ENCODE measurements at places on chromosomes 3 and 15.
A peak's percentile ranks its signal among the peaks of the same experiment; 100 is the strongest.

GRCh38 chr3:64331605-64332004, 106.3 kb upstream of the PRICKLE2 start:
- no peak for DNase-seq

GRCh38 chr15:47959617-47960413, 161.0 kb upstream of the SLC24A5 start:
- DNase-seq, result no peak

DNA sequence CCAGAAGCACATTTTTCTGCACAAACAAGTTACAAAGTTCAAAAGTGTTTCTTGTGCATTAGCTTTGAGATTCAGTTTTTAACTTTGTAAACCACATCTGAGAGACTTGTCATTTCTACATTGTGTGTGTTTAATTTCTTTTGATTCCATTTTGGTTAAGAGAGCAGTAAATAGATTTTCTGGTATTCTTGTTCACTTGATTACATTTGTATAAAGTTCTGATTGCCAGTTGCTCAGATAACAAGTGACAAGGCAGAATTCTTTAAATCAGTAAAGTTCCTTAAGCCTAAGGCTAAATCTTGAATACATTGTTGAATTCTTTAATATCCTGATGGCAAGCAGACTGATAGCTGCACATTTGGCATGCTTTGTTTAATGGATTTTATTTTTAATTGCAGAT, 3.1 kb upstream of the FBXO22 start:
- DNase-seq, result no peak

- DNase-seq, result no peak
These were observed 106.7 kb downstream of the ZIC4 start for GRCh38 chr3:147299656-147300055.

DNA sequence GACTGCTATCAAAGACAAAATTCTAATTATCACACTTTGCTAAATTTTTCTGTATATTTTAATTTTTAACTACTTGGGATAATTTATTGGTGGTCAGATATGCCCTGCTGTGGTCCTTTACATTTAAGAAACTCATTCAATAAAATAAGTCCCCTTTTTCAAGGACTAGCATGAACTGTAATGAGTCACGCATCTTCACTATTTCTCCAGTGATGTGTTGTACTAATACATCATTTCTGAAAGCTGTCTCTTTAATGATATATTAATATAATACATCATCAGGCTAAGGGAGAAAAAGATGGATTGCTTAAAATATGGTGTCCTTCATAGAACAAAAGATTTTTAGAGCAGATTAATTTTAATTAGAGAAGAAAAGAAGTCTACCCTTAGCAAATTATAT, 901.4 kb downstream of the DIPK2A start:
- no peak for DNase-seq

DNA sequence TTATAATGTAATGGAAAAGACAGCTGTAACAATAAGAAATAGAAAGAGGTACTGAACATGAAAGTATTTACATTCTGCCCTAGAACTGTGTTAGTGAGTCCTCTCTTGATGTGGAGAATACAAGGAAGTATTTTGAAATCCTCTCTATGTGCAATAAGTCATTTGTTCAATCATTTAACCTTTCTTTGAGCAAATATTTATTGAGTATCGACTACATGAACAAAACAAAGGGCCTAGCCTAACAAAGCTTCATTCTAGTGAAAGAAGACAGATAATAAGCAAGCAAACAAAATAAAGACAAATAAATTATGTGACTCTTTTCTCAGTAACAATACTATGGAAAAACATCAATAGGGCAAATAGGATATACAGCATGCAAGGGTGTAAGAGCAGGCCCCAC, 354.9 kb upstream of the ATP11B start:
- DNase-seq, result no peak

DNA sequence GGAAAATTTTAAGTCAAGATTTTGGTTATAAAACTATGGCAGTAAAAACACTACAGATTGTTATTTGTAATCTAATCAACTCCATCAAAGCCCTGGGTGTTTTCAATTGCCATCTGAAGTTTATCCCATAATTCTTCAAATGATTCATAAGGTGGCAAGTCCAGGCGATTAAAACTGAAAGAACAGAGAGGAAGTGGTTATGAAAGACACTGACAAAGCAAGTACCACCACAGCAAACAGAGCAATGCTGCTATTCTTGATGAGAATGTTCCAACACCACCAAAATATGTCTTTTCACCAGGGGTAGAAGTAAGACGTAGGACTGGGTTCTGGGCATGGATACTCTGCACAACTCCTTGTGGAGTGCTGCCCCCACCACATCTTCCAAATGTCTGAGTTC, 86.9 kb upstream of the PRTG start:
- no peak for DNase-seq

GRCh38 chr3:165256554-165257065, 60.4 kb upstream of the SLITRK3 start:
- no peak for DNase-seq

GRCh38 chr15:71231758-71232157, 116.5 kb downstream of the THSD4 start:
- no peak for DNase-seq

DNA sequence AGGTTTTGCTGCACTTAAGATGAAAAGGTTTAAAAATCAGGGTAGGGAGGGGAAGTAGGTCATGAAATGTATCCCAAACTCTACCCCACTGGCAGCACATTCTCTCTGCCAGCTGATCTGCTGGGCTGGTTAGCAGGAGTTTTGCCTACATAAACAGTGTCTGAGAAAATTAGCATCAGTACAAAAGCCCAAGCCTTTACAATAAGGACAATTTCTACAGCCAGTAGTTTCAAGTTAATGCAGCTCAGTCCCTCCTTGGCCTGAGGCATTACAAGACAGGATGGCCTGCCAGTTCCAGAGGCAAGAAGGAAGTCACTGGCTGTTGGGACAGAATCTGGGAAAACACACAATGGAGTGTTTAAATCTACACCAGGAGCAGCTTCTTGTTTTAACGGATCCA, 32.8 kb downstream of the NCEH1 start:
- DNase-seq, result no peak

DNA sequence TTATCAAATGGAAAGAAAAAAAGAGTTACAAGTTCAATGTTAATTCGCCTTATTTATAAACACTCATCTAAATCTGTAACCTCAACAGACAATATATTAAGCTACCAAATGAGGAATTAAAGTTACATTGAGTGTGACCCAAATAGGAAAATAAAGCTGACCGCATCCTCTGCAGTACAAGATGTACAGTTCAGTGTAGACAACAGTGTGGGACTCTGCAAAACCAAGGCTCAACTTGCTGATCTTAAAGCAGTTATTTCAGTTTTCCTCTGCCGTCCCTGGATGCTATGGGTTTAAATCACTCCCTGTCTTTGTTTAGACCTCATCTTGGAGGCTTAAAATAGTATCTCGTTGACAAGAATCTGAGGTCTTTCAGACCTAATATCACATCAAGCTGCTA, 458.8 kb downstream of the MECOM start:
- DNase-seq, result no peak

DNA sequence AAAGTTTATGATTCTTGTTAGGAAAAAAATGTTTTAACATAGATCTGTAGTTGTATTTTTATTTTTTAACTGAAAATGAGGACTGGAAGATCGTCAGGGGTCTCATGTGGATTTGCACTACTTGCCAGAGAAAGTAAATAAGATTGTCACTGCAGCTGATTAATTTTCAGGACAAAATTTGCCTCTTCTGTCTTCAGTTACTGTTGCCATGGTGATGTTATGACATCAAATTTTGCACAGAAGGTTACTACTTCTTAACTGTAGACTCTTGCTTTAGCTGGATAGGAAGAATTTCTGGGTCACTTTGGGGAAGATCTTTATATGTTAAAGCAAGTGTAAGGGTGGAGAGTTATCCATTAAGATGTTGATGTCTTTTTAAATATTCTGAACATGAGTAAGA, 82.2 kb upstream of the WDR72 start:
- no peak for DNase-seq

DNA sequence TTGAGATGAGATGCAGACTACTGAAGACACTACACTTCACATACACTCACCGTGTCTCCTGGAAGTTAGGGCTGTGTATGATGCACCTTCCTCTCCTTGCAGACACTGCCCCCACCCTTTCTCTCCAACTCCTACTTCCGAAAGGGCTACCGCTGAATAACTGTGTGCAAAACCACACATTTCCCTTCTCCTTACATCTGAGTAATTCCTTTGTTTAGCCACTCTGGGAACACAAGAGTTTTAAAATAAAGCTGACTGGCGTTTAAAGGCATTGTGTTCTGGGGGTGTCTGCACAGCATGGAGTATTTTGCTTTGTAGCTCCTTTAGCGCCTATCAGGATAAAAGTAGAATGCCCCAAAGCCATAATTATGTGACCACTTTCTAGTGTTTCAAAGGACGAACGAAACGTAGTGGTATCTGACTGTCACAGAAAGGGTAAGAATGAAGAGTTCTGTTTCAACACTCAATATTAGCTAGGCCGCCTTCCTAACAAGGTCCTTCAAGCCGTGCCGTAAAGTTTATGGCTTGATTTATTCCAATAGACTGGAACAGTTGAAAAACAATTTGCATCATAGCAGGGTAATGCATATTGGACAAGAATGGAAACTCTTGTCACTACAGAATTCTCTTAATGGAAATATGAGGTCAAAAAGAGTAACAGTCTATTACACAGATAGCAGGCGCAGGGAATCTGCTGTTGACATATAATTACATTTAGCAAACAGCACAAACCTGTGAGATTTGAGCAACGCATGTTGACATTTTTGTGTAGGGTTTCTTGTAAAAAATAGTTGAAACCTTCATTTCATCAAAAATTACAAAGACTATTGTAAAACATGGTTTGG, 619.9 kb downstream of the FOXP1 start:
- DNase-seq, result no peak

DNA sequence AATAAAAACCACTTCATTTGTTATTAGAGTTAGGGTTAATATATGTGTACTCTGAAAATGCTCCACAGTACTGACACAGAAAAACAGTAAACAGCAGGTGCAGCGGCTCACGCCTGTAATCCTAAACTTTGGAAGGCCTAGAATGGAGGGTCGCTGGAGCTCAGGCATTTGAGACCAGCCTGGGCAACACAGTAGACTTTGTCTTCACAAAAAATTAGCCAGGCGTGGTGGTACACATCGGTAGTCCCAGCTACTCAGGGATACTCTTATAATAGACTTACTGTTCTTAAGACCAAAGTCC, 40.3 kb downstream of the UACA start:
- no peak for DNase-seq

DNA sequence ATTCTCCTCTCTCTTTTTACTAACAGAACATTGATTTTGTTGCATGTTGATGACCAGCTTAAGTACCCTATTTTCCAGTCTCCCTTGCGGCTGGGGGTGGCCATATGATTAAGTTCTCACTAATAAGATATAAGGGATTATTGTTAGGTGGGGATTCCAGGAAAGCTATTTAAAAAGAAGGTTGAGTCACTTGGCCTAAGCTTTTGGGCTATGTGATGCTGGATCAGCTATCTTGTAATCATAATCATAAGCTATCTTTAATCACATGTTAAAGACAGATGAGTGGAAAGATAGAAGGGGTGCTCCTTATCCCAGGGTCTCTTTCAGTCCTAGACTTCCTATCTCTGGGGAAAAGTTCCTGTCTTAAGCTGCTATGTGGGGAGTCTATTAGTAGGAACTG, 59.9 kb downstream of the CGNL1 start:
- DNase-seq, result no peak

DNA sequence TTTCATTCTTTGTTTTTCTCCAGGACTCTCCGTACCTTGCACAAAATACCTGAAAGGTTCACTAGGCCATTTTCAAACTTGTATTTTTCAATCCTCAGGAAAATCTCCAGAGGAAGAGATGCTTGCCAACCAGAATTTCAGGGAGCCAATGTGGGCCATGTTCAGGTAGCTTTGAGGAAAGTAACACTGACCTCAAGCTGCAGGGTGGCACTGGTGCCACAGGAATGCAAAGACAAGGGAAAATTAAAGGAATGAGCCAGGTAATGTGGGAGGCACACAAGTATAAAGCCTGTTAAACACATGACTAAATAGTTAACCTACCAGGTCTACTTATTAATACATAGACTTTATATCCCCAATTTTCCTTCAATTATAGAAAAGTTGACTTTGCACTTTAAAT, 51.9 kb upstream of the GAP43 start:
- DNase-seq, result no peak

GRCh38 chr3:107524326-107524840, 1.6 kb downstream of the BBX start:
- DNase-seq, result peak; percentile 40

- no peak for DNase-seq
These were observed 162.1 kb downstream of the FOXP1 start for GRCh38 chr3:71421475-71421819.

- DNase-seq, result no peak
These were observed 4.8 kb downstream of the VWA5B2 start for GRCh38 chr3:184234224-184234623.

GRCh38 chr3:170869239-170869590, 780 bp downstream of the RPL22L1 start:
- no peak for DNase-seq

- no peak for DNase-seq
These were observed 76.9 kb upstream of the DNAJC19 start for GRCh38 chr3:181066143-181067087.

DNA sequence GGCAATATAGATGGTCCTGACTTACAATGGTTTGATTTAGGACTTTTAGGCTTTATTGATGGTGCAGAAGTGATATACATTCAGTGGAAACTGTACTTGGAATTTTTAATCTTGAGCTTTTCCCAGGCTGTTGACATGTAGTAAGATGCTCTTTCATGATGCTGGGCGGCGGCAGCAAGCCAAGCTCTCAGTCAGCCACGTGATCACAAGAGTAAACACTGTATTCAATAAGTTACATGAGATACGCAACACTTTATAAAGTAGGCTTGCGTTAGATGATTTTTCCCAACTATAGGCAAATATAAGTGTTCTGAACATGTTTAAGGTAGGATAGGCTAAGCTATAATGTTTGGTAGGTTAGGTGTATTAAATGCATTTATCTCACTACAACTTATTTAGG, 17.9 kb downstream of the PARP9 start:
- DNase-seq, result no peak

GRCh38 chr3:46889381-46890110, 12.0 kb downstream of the PTH1R start:
- no peak for DNase-seq

DNA sequence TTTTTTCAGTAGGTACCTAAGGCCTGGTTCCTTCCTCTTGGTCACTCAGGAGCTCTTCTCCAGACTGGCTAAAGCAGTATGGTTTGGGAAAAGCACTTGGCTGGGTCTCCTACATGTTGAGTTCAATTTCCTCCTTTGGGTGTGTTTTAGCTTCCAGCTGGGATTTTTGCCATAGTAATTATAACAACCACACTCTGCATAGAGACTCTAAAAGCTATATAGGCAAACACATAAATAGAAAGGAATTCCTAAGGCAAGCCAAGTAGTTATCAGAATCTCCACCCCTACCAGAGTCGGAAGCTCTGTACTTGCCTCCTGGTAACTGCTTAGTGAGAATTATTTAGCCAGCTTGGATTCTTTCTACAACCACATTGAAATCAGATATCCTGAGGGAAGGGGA, 48.6 kb downstream of the FOXL2 start:
- no peak for DNase-seq

DNA sequence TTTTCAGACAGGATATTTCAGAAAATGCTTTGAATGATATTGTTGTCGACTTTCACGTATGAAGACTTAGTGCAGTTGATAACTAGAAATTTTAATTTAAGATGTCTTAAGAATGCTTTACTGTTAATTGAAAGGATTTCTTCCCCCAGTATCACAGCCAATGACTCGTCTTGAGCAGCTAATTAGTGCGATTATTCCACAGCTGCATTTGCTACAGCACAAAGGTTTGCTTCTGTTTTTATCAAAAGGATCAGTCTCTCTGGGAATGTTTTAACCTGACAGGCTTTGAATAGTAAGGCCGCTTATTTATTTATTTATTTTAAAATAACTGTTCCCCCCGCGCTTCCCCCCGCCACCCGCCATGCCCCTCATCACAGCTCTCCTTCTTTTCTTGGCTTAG, 123.5 kb upstream of the SAMMSON start:
- DNase-seq, result no peak

Measured in immature natural killer cell (primary cell).